Activated T-cell treated with anti-CD3 and anti-CD28 coated beads, Interleukin-2, amount 50 U/mL, for 72 hours (primary cell): ENCODE measurements at places on chromosomes 5 and 9. TPM values are rescaled to one million over a fixed set of nuclear protein-coding genes. Genes with fewer than 3 reads are reported as not detected.

DNA sequence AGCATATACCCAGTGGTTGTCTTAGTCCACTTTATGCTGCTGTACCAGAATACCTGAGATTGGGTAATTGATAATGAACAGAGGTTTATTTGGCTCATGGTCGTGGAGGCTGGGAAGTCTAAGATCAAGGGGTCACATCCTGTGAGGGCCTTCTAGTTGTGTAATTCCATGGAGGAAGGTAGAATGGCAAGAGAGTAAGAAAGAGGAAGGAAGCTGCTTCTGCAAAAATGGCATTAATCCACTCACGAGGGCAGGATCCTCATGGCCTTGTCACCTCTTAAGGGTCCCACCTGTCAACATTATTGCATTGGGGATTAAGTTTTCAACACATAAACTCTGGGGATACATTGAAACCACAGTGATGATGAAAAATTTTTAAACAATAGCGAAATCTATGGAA is 17.0 kb downstream of the BTNL8 start:
- no peak for DNase-seq

DNA sequence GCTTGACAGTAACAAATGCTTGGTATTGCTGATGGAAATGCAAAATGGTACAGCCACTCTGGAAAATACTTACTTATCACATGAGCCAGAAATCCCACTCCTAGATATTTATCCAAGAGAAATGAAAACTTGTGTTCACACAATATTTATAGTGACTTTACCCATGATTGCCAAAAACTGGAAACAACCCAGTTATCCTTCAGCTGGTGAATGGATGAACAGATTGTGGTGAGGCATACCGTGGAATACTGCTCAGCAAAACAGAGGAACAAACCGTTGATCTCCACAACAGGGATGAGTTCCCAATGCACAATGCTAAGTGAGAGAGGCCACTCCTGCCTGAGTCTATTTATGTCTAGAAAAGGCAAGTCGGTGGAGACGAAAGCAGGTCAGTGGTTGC is 40.5 kb upstream of the LRRC14B start:
- no peak for DNase-seq

DNA sequence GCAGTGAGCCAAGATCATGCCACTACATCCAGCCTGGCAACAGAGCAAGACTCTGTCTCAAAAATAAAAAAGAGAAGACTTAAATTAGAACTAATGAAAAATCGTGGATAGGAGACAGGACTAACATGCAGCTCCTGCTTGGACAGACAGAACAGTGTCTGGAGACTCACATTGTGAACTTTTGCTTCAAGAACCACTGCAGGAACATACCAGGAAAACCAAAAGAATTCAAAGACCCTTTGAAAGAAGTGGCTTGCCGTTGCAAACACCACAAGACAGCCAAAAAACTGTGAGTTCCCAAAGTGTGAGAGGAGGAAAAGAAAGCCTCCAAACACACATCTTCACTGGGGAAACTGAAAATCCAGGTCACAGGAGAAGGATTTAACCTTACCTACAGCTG is 48.8 kb upstream of the SNAPC3 start:
- no peak for DNase-seq

UBQLN1 gene
- total RNA-seq = 80.5 TPM

C5orf58 gene
- not detected for total RNA-seq

GRCh38 chr5:119354537-119355243 is 1.1 kb upstream of the TNFAIP8 start:
- DNase-seq = no peak

DNA sequence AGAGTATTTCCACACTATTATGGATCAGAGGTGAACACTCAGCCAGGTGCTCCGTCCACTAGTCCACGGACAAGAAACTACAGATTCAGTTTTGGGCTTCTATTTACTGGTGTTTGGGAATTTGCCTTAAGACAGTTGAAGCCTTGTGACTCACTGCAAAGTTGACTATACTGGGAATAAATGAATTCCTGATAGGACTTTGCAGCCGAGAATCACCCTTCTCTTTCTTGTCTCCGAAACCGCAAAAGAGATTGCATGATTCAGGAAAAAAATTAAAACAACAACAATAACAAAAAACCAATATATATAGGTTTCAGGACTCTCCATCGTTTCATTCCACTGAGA is 716 bp downstream of the TMEM171 start:
- DNase-seq = no peak

DNA sequence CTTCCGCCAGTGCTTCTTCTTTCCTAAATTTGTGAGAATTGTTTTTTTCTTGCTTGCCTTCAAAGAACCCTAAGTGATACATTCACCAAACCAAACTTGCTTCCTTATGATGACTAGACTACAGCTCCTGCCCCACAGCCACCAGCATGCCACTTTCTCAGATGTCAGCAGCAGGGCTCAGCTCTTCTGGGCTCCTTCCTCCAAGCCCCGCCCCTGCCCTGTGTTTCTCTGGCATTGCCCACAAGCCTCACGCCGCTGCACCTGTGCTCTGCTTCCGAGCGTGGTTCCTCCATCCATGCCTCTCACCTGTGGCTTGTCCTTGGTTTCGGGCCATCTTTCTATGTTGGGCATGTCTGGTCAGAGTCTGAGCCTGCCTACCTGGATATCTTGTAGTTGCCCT is 10.6 kb downstream of the UNC5A start:
- DNase-seq = no peak

DNA sequence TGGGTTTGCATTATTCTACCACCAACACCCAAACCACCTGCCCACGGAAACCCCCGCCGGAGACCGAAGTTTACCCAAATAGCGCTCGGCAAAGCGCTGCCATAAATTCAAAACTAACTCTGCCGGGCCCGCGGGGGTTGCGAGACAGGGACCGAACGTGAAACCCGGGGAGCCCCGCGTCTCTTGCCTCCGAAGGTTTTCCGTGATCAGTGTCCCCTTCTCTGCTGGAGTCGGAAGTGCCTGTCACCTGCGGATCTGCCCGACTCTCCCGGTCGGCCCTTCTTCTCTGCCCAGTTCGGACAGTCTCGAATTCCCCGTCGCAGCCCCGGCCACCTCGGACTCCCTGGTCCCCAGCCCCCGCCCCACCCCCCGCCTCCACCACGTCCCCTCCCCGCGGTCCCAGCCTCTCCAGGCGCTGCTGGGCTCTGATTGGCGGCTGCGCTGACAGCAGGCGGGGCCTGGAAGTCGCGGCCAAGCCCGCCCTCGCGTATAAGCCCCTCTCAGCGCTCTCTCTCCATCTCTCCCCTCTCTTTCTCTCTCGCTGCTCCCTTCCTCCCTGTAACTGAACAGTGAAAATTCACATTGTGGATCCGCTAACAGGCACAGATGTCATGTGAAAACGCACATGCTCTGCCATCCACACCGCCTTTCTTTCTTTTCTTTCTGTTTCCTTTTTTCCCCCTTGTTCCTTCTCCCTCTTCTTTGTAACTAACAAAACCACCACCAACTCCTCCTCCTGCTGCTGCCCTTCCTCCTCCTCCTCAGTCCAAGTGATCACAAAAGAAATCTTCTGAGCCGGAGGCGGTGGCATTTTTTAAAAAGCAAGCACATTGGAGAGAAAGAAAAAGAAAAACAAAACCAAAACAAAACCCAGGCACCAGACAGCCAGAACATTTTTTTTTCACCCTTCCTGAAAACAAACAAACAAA is at the start of gene RORB:
Gene RORB (plus strand): TSS at position 517 of the 929 bp plus-strand sequence. CDS start 642 bp downstream, outside the sequence.
- peak; percentile 52 for DNase-seq

- DNase-seq = no peak
Measured at GRCh38 chr9:35353731-35354365, 136.1 kb upstream of the RUSC2 start.

PCDHGA11 gene
- not detected for total RNA-seq

FBXO38 gene
- 68.5 TPM for total RNA-seq
